ENCODE measurements at places on chromosomes 5 and 9. TPM values are rescaled to one million over a fixed set of nuclear protein-coding genes. Genes with fewer than 3 reads are reported as not detected.

Gene PNPLA7
- polyA plus RNA-seq: 1.3 TPM

Gene NUTM2G
- polyA plus RNA-seq: 0.61 TPM

Gene CARTPT
- polyA plus RNA-seq: not detected

Gene NR2F1
- 3.3 TPM for polyA plus RNA-seq

Gene CTSV
- polyA plus RNA-seq: 0.43 TPM

Gene AQP3
- 7.3 TPM for polyA plus RNA-seq

Gene PCDHGB7
- polyA plus RNA-seq: 7.6 TPM

Gene RBM18
- 27.6 TPM for polyA plus RNA-seq

Gene ACER2
- polyA plus RNA-seq: 0.93 TPM

Gene SH3RF2
- 8.2 TPM for polyA plus RNA-seq

Gene SLC1A1
- 0.99 TPM for polyA plus RNA-seq

Gene PCDHB11
- polyA plus RNA-seq: 2.5 TPM

Gene PCDHB10
- 4.7 TPM for polyA plus RNA-seq

Gene BAAT
- polyA plus RNA-seq: 0.53 TPM

Gene C5orf34
- 3.4 TPM for polyA plus RNA-seq

Gene PCAT7
- 12.0 TPM for polyA plus RNA-seq

Gene CDKN2B
- 0.60 TPM for polyA plus RNA-seq

Gene TTC39B
- polyA plus RNA-seq: 1.8 TPM

Gene NMUR2
- 0.86 TPM for polyA plus RNA-seq

Gene OR13C5
- not detected for polyA plus RNA-seq

Gene FAM120A
- polyA plus RNA-seq: 54.9 TPM

Gene PCDHGA2
- polyA plus RNA-seq: 2.2 TPM

Gene RAB3C
- 0.12 TPM for polyA plus RNA-seq

Gene INSL4
- polyA plus RNA-seq: not detected

Gene SWI5
- 27.9 TPM for polyA plus RNA-seq

Gene CCL27
- not detected for polyA plus RNA-seq

Gene PRLR
- polyA plus RNA-seq: 0.41 TPM

Gene SPINK14
- polyA plus RNA-seq: not detected

Gene DDX46
- polyA plus RNA-seq: 61.8 TPM

Gene FGF18
- polyA plus RNA-seq: 25.1 TPM

Gene FAM221B
- polyA plus RNA-seq: 0.22 TPM

Gene TAF11L10
- polyA plus RNA-seq: not detected

Gene IL5
- polyA plus RNA-seq: not detected

Gene FYB1
- polyA plus RNA-seq: 2.2 TPM

Gene MXD3
- polyA plus RNA-seq: 36.7 TPM

Gene PCDHGB5
- 5.1 TPM for polyA plus RNA-seq

Gene SEMA5A
- polyA plus RNA-seq: 37.3 TPM

Gene SPATA31D4
- polyA plus RNA-seq: not detected

Gene CXCL14
- polyA plus RNA-seq: 27.6 TPM

Gene OBP2B
- polyA plus RNA-seq: not detected

Gene NPM1
- 953 TPM for polyA plus RNA-seq

Gene LECT2
- polyA plus RNA-seq: 0.27 TPM

Gene FSD1L
- 8.6 TPM for polyA plus RNA-seq

Gene TMEM252
- polyA plus RNA-seq: 1.4 TPM

Gene KYAT1
- 7.4 TPM for polyA plus RNA-seq

Gene HSPB3
- polyA plus RNA-seq: 149 TPM

Gene PCDHAC1
- 0.31 TPM for polyA plus RNA-seq

Gene STK32A
- polyA plus RNA-seq: 0.34 TPM

Gene ADAMTS6
- 0.84 TPM for polyA plus RNA-seq

Gene PCDHB14
- 5.6 TPM for polyA plus RNA-seq

Gene EPB41L4A
- polyA plus RNA-seq: 3.8 TPM

Gene FAM163B
- polyA plus RNA-seq: 0.18 TPM

Gene PCDHB6
- polyA plus RNA-seq: 1.9 TPM
